ENCODE measurements at places on chromosomes 2 and 18.

DNA sequence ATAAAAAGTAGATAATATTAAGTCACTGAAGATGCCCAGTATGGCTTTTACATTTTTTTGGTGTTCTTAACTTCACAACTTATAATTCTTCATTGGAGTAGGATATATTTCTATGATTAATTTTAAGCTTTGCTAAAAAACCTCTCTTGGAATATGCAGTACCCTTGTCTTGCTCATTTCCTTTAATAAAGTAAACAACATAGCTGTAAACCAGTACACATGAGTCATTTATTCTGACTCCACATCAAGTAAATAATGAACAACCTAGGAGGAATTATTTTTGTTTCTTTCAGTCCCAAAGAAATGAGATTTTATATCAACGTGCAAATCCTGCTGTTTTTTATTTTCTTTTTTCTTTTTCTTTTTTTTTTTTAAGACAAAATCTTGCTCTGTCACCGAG is 869.1 kb downstream of the CNTNAP5 start:
- no peak for DNase-seq

DNA sequence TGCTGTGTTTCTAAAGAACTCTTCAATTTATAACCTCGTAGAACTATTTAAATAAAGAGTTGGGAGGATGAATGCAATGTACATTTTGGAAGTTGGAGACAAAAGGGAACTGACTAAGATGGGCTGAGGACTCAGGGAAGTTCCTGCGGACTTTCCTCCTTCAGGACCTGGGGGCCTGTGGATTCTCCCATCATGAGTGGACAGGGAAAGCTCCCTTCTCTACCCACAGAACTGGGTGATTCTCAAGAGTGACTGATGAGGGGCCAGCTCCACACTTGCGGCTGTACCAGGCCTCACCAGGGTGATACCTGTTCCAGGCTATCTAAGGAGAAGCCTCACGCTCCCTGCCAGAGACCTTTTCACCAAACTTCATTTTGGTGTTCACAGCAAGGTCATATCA is 143.8 kb upstream of the APCDD1 start:
- no peak for DNase-seq

DNA sequence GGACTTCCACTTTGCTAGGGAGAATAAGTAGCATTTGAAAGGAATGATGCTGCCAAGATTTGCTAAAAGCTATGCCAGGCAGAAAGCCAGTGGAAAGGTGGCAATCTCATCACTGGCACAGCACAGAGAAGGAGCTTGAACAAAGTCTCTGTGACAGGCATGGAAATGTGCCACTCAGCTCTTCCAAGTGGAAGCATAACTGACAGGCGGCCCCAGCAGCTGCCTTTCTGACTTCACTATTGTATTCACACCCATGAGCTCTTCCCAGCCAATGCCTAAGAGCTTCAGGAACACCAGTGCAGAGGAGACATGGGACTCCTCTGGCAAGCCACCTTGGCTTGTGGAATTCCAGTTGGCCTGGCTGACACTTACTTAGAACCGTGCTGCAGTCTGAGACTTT is 134.6 kb upstream of the REG3G start:
- DNase-seq = no peak

GRCh38 chr2:221448057-221448843 is 123.9 kb downstream of the EPHA4 start:
- no peak for DNase-seq

GRCh38 chr2:160474319-160474645 is 19.3 kb downstream of the RBMS1 start:
- no peak for DNase-seq
